Renal cortex interstitium (tissue), 15 donors: ENCODE measurements at places on chromosomes 6 and 20. TPM values are rescaled to one million over a fixed set of nuclear protein-coding genes. Genes with fewer than 3 reads are reported as not detected.

ZNF334 gene
- 44.9 TPM for polyA plus RNA-seq

DNA sequence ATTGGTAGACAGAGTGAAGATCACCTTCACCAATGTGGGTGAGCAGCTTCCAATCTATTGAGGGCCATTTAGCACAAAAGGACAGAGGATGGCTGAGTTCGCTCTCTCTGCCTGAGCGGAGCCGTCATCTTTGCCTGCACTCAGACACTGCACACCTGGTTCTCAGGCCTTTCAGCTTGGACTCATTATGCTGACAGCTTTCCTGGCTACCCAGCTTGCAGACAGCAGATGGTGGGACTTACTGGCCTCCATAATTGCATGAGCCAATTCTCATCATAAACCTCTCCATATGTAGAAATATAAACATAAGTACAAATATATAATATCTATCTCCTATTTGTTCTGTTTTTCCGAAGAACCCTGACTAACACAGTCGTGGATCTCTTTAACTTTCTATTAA lies 13.7 kb downstream of the TBXT start:
- no peak for DNase-seq

- DNase-seq = no peak
Measured at GRCh38 chr6:123042401-123042800, 46.4 kb downstream of the CLVS2 start.

- DNase-seq = no peak
Measured at GRCh38 chr6:81786150-81786549, 33.7 kb upstream of the TENT5A start.
